Forelimb muscle (tissue), 1 donor: ENCODE measurements at places on chromosomes 6 and 20.

DNA sequence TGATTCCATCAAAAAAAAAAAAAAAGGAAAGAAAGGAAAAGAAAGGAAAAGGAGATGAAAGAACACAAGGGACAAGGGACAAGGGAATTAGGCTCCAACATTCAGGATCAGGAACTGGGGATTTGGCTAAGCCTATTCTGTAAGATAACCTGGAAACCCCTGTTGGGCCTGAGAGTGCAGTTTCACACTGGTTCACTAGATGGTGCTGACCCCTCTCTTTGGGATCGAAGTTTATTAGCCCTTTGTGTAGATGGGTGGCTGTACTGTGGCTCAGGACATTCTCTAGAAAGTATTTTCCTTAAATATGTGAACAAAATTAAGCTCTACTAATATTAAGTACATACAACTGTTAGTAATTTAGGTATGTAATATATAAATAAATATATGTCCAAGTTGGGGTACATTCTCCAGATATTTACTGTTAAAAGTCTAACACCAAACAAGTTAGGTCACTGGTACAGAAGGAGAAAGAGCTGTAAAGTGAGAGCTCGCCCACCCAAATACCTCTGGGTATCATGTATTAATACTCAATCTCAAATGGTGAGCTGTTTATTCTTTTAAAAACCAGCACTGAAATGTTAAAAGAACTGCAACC is 6.3 kb downstream of the OR2A4 start:
- peak; percentile 58 for DNase-seq

DNA sequence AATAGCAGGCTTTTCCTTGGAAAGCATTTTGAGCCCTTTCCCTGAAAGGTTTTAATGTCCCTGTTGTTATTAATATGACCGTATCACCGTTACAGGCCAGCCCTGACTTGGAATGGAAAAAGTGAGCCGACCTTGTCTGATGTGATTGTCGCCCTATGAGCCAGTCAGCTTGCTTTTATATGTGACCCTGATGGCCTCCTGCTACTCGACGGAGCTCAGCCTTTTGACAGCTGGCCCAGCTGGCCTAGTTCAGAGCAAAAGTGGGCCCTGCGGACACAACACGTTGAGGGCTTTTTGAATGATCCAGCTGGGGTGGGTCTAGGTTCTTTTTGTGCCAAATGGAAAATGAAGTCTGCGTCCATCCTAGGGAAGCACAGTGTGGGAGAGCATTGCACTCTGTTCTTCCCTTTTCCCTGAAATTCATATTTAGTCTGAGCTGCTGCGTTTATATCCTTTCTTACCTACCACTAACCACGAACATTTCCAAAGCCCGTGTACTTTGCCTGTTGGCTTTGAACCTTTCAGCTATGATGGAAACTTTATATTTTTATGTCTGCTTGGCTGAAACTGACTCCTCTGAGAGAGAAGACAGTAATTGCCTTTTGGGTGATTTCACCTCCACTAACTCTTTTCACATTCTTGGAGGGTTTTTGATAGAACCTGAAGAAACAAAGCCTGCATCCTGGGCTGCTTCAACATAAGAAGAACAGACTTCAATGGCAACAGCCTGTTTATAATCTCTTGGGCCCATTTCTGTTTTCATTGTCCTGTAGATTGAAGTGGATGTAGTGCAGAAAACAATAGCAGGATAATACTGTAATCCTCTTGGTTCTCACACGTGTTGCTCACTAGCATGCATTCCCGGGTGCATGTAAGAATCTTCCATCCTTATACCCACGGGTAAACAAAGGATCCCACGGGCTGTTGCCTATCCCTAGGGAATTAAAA is 121.8 kb upstream of the HDGFL1 start:
- DNase-seq, result peak; percentile 73

DNA sequence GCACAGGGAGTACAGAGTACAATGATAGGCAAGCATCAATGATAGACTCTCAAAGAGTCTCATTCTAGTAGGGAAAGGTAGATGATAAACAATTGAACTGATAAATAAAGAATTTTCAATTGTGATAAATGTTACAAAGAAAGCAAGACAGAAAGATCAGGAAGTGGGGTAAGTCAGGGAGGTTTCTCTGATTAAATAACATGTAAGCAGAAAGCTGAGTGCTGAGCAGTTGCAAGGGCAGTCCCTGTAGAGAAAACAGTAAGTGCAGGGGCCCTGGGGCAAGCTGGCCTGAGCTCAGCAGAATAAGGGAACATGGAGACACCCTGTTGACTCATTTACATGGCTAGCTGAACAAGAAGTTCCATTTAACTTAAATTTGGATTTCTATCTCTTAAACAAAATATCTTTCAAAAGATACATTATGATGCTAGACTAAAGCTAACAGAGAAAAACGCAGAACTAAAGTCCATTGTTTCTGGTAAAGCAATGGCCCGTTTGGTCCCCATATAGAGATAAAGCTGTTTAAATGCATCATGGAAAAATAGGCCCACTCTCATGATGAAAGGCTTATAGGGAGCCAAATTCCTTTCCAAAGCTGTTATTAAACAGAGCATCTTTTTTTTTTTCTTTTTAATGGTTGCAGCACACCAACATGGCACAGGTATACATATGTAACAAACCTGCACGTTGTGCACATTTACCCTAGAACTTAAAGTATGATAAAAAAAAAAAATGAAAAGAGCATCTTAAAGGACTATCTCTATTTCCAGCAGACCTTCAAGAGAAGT is 5.3 kb upstream of the TNFAIP3 start:
- no peak for DNase-seq

DNA sequence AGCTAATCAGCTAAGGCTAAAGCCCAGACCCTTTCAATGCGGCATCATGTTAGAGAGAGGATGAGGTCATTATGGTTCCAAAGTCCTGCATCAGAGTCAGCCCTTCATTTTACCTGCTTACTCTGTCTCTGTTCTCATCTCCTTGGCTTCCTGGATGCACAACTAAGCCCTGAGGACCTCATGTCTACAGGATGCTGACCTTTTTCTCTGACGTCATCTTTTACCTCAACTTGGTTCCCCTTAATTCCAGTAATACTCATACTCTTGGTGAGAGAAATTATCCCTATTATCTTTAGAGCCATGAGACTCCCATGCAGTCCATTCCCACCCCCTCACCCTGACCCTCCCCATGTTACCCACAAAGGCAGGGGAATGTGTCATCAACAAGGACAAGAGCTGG is 636.5 kb upstream of the CHD6 start:
- DNase-seq, result no peak

- no peak for DNase-seq
Observed at GRCh38 chr6:82555801-82556200, 192.2 kb downstream of the TPBG start.

DNA sequence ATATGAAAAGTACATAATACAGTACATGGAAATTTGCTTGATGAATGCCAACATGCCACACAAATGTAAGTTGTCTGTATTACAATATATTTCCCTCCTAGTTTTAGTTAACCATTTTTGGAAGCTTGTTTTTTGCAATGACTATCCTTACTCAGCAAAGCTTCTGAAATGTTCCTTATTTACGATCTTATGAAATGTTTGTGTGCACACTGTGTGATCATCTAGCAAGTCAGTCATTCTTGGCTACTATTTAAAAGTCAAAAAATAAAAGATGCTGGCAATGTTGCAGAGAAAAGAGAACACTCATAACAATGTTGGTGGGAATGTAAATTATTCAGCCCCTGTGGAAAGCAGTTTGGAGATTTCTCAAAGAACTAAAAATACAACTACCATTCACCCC is 33.8 kb downstream of the SUMO4 start:
- DNase-seq, result no peak

- DNase-seq, result no peak
Observed at GRCh38 chr6:119255492-119255891, 94.1 kb downstream of the MAN1A1 start.

DNA sequence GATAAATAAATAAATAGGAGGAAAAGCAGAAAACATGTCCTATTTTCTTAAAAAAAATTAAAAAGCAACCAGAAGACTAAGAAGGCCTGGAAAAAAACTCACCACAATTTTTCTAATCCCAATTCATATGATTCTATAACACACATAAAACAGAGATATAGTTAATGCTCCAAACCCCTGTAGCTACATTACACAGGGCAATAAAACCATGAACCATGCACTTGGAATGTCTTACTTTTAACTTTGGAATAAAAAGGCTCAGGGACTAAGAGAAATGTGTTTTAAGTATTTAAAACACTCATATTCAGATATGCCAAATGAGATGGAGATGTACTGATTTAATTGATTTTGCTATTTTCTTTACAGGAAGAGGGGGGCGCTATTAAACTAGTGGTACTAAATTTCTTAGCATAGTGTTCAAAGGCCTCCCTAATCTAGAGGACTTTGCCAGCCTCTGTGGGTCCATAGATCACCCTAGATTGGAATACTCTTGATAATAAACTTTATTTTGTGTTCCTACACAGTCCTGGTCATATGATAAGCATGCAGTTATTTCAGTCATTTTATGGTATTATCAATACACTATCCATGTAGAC is 30.3 kb upstream of the GCM1 start:
- DNase-seq, result no peak

GRCh38 chr6:148082696-148083095 is 259.9 kb upstream of the SASH1 start:
- DNase-seq, result no peak

- DNase-seq, result no peak
Observed at GRCh38 chr6:154888421-154889295, 106.5 kb upstream of the TIAM2 start.

DNA sequence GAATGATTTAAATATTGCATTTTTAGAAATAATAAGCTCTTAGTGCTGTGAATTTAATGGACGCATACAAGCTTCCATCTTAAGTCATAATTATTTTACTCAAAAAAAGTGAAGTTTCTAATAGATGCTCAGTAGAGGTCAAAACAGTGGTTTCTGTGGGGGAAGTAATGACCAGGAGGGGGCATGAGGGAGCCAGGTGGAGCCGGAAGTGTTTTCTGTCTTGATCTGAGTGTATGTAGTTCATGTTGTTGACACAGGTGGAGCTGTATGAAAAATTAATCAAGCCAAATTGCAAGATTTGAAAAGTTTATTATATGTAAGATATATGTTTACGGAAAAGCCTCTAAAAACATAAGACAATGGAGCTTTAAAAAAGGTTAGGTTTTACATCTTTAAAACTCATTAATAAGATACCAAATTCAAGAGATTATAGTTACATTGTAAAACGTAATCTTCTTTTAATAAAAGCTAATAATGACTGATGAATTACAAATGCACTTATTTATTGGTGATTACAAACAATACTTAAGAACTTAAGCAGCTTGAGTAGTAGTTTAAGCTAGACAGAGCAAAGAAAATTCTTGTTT is 68.0 kb downstream of the PLAGL1 start:
- DNase-seq, result no peak

DNA sequence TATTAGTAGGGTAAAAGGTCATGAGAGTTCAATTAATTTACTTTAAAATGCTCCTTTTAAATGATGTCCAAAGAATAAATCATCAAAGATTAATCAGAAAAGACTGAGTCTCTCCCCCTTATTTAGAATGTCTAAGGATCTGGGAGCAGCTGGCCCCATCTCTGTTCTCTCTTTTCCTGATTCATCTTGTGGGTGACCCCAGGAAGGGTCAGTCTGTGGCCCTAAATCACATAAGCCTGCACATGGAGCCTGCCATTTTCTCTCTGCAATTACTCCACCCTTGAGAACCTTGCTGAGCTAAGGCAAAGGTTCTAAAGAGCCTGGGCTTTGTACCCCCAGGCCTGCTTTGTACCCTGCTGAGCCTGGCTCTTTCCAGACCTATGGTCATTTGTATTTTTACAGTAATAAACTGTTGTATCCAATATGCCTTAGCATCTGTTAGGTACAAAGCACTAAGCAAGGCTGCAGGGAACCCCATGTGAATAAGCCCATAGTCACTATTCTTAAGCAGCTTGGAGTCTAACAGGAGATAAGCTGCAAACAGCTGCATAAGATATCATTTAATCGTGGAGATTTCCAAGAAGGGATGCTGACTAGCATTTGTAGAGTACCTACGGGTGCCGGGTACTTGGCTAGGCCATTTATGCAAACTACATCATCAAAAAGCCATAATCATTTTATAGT is 431.0 kb upstream of the MARCKS start:
- no peak for DNase-seq

GRCh38 chr6:36850021-36850420 is 10.8 kb upstream of the CPNE5 start:
- DNase-seq, result no peak

DNA sequence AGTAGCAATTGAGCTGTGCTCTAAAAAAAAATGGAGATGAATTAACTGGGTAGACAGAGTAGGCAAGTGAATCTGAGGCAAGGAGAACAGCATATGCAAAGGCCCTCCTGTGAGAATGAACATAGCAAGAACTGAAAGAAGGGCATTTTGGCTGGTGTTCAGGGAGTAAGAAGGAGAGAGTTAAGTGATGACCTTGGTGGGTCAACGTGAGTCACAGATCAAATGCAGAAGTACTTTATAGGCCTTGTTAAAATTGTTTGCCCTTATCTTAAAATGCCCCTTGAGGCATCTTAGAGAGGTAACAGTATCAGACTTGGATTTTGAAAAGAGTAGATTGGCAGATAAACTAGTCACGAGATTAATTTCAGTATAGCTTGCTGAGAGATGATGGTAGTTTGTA is 24.5 kb downstream of the NDUFAF5 start:
- DNase-seq, result no peak

GRCh38 chr6:150719099-150719766 is 119.5 kb downstream of the PLEKHG1 start:
- DNase-seq, result no peak

GRCh38 chr6:52389264-52389625 is 27.3 kb downstream of the PAQR8 start:
- no peak for DNase-seq

- DNase-seq, result no peak
Observed at GRCh38 chr6:137237413-137238170, 18.4 kb upstream of the IFNGR1 start.

DNA sequence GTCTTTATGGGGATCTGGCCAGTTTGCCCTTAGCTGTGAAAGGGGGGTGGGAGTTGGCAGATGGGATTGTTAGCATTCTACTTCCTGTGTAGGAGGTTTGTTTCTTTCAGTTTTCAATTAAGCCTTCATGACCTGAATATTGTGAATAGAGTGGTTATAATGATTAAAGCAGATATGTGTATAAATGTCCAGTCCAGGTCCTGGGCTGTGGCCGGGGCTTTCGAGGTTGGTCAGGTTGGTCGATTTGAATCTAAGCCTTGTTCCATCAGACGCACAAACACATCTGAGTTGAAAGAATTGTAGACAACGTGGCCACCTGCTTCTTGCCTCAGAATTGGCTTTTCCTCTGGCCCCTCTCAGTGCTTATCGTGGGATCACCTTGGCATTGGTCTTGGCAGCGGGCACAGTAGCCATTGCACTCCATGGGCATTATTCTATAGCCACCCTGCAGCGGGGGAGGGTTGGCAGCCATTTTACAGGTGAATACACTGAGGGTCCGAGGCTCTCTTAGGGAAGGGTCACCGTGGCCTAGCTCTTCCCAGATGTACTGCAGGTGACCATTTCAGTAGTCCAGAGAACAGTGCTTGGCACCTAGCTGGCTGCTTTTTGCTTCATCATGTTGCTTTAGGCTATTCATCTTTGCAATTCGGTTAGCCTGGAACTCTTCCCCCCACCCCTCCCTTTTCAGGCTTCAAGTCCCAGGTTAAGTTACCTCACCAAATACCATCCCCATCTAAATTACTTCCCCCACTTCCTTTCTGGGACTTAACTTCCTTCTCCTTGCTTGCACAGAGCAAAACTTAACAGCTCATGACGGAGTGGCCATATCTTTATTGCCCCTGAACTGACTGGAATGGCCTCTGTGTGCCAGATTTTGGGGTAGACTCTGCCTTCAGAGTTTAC is 1.1 kb downstream of the RNF114 start:
- no peak for DNase-seq

- no peak for DNase-seq
Observed at GRCh38 chr6:40179496-40179895, 245.2 kb upstream of the MOCS1 start.

- no peak for DNase-seq
Observed at GRCh38 chr20:33030569-33030968, 879 bp upstream of the BPIFB6 start.
